ENCODE measurements at places on chromosomes 3 and 15. TPM values are rescaled to one million over a fixed set of nuclear protein-coding genes. Genes with fewer than 3 reads are reported as not detected.

The CATSPER2 gene
- total RNA-seq = 6.5 TPM

The IQCH gene
- total RNA-seq = 3.1 TPM

The QARS1 gene
- total RNA-seq = 396 TPM

The CRYBG3 gene
- total RNA-seq = 36.3 TPM

The LYZL4 gene
- total RNA-seq = not detected

The LHFPL4 gene
- total RNA-seq = not detected

The GPR62 gene
- total RNA-seq = not detected

DNA sequence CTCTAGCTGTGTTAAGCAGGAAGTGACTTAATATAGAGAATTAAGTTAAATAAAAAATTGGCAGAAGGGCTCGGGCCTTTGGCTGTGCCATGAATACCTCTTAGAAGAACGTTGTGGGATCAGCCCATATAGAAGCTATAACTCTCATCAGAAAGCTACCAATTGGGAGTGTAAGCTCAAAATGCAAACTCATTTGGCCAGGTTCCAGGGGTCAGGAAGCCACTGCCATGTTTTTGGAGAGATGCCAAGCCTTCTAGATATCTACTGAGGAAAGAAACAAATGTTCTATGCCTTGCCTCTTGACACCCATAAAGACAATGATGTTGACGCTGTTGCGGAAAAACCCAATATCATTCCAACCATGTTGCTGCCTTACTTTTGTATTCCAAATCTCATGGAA is 475.2 kb upstream of the TGFBR2 start:
- DNase-seq = no peak

GRCh38 chr3:101709126-101709525 is 15.3 kb upstream of the CEP97 start:
- no peak for DNase-seq

GRCh38 chr15:72423256-72423655 is 25.2 kb downstream of the TMEM202 start:
- no peak for DNase-seq

DNA sequence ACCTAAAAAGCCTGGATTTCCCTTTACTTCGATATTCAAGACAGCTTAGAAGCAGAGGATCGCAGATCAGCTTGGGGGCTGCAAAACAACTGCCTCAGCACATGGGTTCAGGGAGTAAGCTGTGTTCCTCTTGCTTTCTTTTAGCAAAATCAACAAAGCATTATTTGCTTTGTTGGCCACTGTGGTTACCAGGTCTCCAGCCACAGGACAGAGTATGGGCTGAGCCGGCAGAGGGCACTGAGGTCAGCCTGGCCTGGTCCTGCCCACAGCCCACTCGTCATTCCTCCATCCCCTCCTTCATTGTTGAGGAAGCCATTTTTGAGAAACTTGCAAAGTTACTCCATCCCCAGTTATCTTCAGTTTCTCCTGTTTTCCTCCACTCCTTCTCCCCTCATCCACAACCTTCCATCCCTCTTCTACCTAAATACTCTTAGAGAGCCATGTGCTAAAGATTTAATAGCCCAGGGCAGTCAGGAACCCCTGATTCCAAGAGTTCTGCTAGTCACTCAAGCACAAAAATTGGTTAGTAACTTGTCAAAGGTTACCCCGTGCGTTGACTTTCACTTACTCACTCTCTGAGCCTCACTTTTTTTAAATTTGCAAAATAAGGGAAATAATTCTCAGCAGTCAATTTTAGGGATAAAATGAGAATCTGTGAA is 60.0 kb upstream of the HES1 start:
- no peak for DNase-seq

GRCh38 chr3:109353057-109353456 is 15.7 kb upstream of the DPPA4 start:
- no peak for DNase-seq

DNA sequence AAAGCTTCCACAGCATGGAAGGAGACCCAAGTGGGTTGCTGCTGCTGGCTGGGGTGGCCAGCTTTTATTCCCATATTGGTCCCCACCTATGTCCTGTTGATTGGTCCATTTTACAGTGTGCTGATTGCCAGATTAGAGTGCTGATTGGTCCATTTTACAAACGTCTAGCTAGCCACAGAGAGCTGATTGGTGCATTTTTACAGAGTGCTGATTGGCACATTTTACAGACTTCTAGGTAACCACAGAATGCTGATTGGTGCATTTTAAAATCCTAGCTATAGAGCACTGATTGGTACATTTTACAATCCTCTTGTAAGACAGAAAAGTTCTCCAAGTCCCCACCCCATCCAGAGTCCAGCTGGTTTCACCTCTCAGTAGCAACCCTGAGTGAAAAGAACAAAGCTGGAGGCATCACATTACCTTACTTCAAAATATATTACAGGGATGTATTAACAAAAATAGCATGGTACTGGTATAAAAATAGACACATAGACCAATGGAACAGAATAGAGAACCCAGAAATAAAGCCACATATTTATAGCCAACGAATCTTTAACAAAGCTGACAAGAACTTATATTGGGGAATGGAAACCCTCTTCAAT is 7.5 kb upstream of the ACVR2B start:
- DNase-seq = no peak

GRCh38 chr3:34263101-34263621 is 464.7 kb downstream of the PDCD6IP start:
- DNase-seq = no peak

DNA sequence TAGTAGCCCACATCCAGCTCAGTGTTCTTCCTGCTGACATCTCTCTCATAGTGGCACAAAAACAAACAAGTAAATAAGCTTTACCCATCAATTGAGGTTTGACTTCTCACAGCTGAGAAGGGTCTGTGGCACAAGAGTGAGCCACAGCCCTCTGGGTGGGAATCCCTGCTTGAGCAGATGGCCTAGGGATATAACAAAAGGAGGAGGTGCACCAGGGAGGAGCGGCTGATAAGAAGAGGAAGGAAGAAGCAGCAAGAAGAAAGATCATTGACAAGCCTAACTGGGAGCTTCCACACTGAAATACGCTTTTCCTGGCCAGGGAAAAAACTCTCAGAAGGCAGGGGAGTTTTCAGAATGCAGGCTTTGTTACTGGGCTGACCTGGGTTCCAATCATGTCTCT is 279.8 kb downstream of the UACA start:
- no peak for DNase-seq

DNA sequence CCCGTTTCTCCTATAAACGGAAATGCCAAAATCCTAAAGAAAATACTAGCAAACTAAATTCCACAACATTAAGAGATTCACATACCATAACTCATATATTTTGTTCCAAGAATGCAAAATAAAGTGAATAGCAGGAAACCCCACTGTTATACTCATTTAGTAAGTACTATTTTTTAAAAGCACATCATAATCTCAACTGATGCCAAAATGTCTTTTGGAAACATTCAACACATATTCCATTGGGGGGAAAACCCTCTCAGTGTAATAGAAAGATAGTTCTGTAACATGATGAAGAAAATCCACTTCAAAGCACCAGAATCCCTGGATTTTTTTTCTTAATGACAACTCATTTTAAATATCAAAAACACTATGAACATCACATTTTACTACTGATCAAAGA is 93.0 kb upstream of the EIF1B start:
- no peak for DNase-seq

- DNase-seq = no peak
Measured at GRCh38 chr15:69616558-69616957, 163.9 kb downstream of the RPLP1 start.

- no peak for DNase-seq
Measured at GRCh38 chr3:38542401-38543298, 46.5 kb downstream of the EXOG start.

DNA sequence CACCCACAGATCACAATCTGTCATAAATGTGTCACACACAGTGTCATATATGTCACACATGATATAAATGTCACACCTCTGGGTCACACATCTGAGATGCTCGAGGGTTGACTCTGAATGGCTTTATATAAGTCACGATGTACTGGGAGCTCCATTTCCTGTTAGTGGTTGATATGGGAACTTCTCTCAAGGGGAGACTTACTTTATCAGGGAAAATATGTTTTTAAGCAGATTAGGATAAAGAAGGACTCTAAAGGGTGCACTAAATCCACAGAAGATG is 83.9 kb upstream of the MEF2A start:
- no peak for DNase-seq
